GM12892 (cell line): ENCODE measurements at places on chromosomes 7 and 10.

DNA sequence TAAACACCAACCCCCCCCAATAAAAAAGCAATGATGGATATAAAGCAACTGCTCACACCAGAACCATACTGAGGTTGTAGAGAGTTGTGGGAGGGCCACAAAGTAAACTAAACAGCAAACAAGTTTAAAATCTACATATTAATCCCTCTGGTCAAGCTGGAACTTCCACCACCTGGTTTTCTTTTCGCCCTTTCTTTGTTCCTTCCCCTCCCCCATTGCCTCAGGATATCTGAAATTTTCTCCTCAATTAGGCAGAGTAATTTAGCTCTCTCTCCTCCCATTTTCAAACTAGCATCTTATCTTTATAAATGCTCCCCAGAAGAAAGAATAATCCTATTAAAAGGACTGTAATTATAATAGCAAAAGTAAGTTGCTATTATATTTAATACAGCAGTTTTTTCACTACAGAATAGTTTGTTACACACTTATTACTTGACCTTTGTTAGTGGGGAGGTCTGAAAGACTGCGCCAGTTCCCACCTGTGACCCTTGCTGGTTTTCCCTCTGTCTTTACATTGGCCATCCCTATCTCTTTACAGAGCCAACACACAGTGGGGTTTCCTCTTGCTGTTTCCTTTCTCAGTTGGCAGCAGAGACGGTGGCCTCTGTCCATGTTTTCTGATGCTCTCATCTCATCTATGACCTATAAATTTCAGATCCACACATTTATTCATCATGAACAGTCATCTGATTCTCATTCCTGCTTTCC, 235.4 kb downstream of the RNLS start:
- DNase-seq, result no peak

DNA sequence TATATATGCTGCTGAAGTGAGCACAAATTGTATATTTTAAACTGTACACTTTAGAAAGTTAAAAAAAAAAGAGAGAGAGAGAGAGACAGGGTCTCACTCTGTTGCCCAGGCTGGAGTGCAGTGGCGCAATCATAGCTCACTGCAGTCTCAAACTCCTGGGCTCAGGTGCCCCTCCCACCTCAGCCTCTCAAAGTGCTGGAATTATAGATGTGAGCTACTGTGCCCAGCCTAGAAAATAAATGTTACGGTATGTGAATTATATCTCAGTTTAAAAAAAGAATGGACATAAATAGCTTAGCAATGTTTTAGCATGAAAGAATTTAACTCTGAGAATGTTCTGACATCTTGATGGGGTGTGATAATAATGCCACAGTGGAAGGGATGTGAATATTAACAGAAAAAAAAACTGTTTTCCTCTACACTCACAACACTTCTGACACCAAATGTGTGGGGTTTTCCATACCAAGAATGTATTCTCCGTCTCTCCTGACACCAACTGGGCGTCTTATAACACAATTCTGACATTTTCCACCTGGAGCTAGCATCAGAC, 162.1 kb downstream of the PLCE1 start:
- DNase-seq, result no peak

DNA sequence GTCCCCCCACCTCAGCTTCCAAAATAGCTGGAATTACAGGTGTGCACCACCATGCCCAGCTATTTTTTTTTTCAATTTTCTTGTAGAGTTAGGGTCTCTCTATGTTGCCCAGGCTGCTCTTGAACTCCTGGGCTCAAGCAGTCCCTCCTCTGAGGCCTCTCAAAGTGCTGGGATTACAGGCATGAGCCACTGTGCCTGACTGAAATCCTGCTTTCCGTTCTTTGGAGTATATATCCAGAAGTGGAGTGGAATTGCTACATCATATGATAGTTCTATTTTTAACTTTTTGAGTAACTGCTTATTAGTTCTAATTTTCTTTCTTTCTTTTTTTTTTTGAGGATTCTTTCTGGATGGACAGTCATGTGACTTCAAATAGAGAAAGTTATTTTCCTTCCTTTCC, 62.9 kb upstream of the ZMIZ2 start:
- no peak for DNase-seq

- no peak for DNase-seq
Observed at GRCh38 chr10:85916286-85916685, 450.3 kb downstream of the GRID1 start.

- DNase-seq, result no peak
Observed at GRCh38 chr10:101260764-101261481, 31.7 kb upstream of the LBX1 start.

GRCh38 chr7:123505221-123505620, 29.2 kb downstream of the IQUB start:
- DNase-seq, result no peak

DNA sequence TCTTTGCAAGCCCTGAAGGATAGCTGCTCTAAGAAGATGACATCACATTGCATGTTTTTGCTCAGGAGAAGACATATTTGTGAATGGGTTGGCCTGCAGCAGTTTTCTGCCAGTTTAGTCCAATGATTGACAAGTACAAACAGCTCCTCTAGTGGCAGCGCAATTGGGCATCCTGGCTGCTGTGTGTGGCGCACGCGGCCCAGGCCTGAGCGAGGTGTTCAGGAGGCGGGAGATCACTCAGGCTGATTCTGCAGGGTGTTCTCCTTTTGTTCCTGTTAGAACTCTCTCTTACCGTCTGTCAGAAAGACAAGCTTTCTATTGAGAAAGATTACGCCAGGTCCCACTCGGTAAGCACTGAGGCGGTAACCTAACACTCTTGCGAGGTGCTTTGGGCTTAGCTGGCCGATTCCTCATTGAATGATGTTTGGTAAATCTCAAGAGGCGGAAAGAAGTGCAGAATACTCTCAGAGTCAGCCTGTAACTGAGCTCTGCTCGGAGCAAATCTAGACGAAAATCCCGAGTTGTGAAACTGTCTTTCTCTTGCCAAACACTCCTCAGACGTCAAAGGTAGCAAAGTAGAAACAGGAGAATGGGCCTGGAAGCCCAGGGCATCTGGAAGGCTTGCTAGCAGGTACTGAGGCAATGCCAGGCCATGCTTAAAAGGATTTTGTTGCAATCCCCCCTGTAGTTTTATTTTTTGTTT, 219.2 kb upstream of the BMPER start:
- DNase-seq, result no peak

- no peak for DNase-seq
Observed at GRCh38 chr10:12785415-12785831, 216.1 kb downstream of the CCDC3 start.

GRCh38 chr7:115552766-115553165, 477.8 kb downstream of the TFEC start:
- DNase-seq, result no peak

DNA sequence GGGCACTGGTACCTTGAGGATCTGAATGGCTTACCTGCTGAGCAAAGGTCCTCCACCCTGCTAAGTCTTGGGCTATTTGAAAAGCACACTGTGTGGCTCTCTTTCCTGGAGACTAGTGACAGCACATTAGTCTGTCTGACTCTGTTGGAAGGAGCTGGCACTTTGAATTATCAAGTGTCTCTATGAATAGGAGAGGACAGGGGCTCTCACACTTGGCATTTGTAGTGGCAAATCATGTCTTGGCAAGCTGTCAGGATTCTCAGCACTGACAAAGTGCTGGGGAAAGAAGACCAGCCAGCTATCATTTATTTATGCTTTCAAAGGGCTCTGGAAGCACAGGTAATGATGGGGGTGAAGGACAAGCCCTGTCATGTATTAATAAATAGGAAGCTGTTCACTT, 62.8 kb downstream of the MTPN start:
- DNase-seq, result no peak

DNA sequence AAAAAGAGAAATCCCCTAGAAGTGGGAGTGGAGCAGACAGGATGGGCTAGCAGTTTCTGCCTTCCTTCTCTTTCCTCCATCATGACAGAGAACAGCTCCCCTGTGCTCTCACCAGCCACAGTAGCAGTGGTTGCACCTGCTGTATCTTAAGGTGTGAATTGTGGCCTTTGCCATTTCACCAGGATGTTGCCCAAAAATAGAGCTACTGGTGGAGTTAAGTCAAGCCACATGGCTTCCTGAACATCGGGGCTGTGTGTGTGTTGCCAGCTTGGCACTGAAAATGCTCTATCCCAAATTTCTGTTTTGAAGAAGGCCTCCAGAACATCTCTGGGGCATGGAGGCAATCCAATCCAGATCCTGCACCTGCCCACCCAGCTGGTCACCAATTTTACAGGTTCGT, 348.7 kb downstream of the EXOC4 start:
- DNase-seq, result no peak

GRCh38 chr10:84211566-84211965, 13.8 kb downstream of the LRIT2 start:
- no peak for DNase-seq

DNA sequence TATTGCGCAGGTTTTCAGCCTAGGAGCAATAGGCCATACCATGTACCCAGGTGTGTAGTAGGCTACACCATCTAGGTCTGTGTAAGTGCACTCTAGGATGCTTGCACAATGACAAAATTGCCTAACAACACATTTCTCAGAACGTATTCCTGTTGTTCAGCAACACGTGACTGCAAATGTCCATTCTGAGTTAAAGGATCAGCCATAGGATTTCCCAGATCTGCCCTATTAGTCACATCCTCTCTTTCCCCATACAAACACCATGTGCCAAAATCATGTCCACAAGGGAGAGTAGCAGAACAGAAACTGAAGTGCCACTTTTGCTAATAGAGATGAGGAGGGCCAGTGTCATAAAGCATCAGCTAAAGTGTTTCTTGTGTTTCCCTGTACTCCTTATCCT, 42.6 kb upstream of the AMPH start:
- no peak for DNase-seq

- no peak for DNase-seq
Observed at GRCh38 chr10:107647462-107647861, 483.0 kb upstream of the SORCS1 start.

- no peak for DNase-seq
Observed at GRCh38 chr10:101394524-101395133, 40.7 kb downstream of the BTRC start.

- no peak for DNase-seq
Observed at GRCh38 chr7:105118612-105119600, 104.9 kb downstream of the KMT2E start.

GRCh38 chr7:151702961-151703360, 174.0 kb downstream of the PRKAG2 start:
- DNase-seq, result no peak

- DNase-seq, result no peak
Observed at GRCh38 chr7:130804220-130804619, 70.2 kb upstream of the KLF14 start.

DNA sequence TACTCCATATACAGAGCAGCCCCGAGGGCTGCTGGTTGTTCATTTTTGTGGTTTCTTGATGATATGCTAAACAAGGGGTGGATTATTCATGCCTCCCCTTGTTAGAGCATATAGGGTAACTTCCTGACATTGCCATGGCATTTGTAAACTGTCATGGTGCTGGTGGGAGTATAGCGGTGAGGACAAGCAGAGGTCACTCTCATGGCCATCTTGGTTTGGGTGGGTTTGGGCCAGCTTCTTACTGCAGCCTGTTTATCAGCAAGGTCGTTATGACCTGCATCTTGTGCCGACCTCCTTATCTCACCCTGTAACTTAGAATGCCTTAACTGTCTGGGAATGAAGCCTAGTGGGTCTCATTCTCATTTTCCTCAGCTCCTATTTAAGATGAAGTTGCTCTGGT, 31.3 kb downstream of the GNAT3 start:
- no peak for DNase-seq

DNA sequence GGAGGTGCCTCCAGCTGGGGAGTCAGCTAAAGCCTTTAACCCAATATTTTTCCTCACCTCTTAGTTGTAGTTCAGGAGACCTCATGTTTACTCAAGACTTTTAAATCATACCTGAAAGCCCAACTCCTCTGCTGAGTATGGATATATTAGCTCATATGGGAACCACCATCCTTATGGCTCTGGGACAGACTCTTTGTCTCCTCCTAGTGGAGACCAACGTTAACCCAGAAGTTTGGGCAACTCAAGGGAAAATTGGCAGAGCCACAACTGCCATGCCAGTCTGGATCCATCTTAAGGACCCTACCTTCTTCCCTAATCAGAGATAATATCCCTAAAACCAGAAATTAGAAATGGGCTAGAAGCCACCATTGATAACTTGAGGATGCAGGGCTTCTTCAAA, 80.8 kb downstream of the TMEM106B start:
- no peak for DNase-seq

GRCh38 chr10:55242544-55242943, 441.5 kb upstream of the PCDH15 start:
- no peak for DNase-seq

GRCh38 chr7:5594616-5595544, 171.2 kb upstream of the TNRC18 start:
- DNase-seq, result no peak
